ENCODE measurements at places on chromosomes 5 and 9.

DNA sequence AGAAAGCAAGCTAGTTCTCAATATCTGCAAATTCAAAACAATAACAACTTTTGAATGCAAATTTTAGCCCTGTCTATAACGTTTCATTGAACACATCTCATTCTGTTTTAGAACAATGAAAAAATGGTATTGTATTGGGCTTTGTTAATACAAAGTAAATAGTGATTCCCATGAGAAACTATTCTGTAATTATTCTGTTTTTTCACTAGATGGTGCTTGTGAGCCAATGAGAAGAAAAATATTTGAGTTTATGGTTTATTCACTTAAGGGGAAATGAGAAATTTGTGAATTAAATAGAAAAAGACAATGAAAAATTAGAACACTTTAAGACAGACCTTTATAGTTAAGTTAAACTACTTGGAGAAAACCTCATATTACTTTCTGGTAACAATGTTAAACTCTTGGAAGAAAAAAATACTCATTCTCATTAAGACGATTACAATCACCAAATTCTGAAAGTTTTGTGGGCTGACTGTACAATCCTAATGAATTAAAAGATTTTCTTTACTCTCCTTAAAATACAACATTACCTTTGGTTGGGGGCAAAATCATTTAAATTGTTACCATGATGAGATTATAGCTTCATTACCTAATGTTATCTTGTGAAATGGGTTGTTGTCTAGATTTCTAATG, 127.0 kb downstream of the NNT start:
- DNase-seq = peak; percentile 57

DNA sequence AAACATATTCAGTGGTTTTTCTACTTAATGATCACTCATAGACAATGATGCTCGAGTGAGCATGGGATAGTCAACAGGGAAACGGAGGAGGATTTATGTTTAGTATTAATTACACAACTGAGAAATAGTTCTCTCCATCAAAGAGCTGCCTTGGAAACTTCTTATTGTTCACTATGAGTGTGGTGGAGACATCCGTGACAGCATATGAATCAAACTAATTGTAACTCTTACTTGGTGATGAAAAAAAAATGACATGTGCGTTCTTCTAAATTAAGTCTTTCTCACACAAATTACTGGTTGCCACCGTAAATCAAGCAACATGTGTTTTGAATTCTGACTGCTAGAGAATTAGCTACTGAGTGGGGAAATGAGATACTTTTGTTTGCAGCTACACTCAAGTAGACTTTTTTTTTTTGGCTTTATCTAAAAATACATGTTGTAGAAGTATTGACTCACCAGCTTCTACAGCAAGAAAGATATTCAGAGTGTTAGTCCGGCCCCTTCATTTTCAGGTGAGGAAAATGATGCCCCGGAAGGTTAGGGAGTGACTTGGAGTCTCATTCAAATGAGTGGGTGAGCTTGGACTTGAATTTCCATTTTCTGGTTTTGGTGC, 179.4 kb downstream of the CFAP90 start:
- DNase-seq = peak; percentile 89

DNA sequence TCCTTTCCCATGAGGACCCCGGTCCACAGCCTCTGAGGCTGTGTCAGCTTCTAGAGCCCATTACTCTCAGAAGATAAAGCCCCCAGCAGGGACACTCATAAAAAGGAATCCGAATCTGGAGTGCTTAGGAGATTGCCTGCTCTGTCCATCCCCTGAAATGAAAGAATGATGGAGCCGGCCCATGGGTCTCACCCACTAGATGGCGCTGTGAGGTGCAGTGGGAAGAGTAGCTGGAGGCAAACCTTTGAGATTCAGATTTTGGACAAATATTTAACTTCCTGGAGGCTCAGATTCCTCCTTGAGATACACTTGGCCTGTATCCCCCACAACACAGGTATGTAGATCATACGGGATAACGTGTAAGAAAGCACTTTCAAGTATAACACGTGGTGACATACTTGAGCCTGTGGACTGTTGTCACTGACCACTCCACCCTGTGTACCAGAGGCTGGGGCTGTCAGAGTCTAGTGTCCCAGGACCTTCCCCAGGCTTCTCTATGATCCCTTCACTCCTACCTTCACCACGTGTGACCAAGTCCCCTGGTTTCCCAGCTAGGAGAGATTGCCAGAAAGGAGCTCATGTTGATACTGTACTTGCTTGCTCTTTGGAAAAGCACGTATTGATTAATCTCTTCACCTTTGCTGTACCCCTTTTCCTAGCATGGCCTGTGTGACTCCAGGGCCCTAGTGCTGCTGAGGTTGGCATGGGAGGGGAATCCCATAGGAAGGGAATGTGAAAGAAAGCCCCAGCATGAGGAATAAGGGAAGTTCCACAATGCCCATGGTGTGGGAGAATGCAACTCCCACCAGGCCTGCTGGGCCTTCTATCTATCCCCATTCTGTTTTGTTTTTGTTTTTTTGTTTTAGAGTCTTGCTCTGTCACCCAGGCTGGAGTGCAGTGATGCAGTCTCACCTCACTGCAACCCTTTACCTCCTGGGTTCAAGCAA, 32.1 kb downstream of the TRMO start:
- no peak for DNase-seq

GRCh38 chr5:14450018-14450524, 131.5 kb upstream of the OTULINL start:
- no peak for DNase-seq

DNA sequence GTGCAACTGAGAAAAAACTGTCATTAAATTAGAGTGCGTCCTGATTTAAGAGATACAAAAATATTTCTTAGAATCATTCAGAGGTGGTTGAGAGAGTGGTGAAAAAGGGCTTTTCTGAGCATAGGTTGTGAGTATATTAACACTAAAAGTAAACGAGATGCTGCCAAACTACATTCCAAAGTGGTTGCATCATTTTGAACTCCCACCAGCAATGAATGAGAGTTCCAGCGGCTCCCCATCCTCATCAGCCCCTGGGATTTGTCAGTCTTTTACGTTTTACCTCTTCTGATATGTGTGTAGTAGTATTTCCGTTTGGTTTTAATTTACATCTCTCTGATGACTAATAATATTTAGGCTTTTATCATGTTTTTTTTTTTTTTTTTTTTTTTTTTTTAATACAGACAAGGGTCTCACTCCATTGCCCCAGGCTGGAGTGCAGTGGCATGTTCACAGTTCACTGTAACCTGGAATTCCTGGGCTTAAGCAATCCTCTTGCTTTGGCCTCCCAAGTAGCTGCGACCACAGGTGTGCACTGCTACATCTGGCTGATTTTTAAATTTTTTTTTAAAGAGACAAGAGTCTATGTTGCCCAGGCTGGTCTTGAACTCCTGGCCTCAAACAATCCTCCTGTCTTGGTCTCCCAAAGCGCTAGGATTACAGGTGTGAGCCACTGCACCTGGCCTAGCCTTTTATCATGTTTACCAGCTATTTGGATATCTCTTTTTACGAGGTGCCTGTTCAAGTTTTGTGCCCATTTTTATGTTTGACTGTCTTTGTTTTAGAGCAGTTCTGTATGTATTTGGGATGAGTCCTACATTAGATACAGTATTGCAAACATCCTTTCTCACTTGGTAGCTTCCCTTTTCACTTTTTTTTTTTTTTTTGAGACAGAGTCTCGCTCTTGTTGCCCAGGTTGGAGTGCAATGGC, 17.0 kb downstream of the PRRT1B start:
- DNase-seq = no peak

- no peak for DNase-seq
Measured at GRCh38 chr9:19026375-19026774, 6.6 kb downstream of the SAXO1 start.

GRCh38 chr5:158135682-158136179, 276.8 kb upstream of the CLINT1 start:
- DNase-seq = peak; percentile 90

GRCh38 chr5:37552770-37553719, 173.9 kb downstream of the WDR70 start:
- no peak for DNase-seq

- peak; percentile 23 for DNase-seq
Measured at GRCh38 chr9:36056896-36057295, 20.2 kb downstream of the RECK start.

DNA sequence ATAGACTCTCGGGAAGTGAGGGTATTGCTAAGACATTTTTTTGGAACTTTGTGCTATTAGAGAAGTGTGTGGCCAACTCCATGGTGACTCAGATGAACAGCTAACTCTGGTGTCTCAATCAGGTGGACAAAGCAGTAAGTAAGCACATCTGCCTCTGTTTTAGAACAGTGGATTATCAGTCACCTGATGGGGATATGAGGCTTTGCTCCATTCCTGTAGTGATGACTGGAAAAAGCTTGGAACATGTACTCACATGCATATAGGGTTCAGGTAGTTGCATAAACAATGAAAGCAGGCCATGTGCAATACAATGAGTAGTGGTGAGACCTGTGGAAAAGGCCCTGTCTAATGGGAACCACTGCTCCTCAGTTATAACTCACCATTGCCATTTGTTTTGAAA, 168.2 kb upstream of the FBN2 start:
- no peak for DNase-seq

GRCh38 chr9:129174724-129175514, 3.1 kb downstream of the IER5L start:
- peak; percentile 19 for DNase-seq

DNA sequence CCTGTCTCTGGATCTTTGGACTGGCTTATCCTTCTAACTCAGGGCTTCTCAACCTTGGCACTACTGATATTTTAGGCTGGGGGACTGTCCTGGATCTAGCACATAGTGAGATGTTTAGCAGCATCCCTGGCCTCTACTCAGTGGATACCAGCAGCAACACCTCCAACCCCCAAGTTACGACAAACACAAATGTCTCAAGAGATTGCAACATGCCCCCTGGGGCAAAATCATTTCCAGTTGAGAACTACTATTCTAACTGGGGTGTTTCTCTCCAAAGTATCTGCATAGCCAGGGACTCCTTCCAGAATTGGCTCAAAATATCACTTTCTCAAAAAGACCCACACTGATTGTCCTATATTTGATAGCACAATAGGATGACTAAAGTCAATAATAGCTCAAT, 7.2 kb upstream of the TLR4 start:
- DNase-seq = no peak

GRCh38 chr5:72242796-72243475, 77.1 kb downstream of the MRPS27 start:
- peak; percentile 78 for DNase-seq

- DNase-seq = no peak
Measured at GRCh38 chr5:136225796-136226195, 32.8 kb upstream of the SMIM32 start.

- no peak for DNase-seq
Measured at GRCh38 chr5:19018822-19019221, 969.2 kb downstream of the CDH18 start.

Data from NCI-H1417 (cell line).